ENCODE measurements at places on chromosomes 6 and 20.

DNA sequence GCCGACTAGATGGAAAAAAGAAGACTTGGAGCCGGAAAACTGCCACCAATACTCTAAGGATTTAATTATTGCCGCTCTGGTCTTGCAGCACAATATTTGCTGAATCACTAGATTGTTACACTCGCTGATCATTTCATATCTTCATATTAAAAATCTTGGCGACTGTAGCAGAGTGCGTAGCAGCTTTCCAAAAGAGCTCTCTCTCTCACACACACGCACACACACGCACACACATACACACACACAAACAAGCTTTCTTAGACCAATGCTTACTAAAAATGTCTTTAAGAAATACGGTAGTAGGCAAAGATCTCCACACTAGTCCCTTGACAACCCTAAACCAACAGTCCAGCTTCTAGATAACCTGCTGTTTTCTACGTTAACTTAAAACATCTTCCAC is 7.7 kb downstream of the GRIK2 start:
- no peak for DNase-seq

DNA sequence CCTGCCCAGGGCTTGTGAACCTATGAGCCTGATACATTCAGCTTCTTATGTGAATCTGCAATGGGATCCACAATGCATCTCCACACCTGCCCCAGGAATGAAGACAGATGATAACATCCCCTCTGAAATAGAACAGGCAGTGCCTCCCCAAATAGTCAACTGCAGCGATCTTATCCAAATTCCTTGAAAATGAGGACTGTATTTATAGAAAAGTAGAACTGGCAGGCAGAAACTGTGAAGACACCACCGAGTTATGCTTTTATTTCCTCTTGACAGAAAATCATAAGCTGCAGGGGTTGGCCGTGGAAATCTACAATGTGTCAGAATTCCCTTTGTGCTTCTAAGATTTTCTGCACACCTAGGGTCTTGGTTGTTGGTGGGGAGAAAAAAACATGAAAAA is 270.3 kb downstream of the TBC1D7 start:
- DNase-seq: no peak

DNA sequence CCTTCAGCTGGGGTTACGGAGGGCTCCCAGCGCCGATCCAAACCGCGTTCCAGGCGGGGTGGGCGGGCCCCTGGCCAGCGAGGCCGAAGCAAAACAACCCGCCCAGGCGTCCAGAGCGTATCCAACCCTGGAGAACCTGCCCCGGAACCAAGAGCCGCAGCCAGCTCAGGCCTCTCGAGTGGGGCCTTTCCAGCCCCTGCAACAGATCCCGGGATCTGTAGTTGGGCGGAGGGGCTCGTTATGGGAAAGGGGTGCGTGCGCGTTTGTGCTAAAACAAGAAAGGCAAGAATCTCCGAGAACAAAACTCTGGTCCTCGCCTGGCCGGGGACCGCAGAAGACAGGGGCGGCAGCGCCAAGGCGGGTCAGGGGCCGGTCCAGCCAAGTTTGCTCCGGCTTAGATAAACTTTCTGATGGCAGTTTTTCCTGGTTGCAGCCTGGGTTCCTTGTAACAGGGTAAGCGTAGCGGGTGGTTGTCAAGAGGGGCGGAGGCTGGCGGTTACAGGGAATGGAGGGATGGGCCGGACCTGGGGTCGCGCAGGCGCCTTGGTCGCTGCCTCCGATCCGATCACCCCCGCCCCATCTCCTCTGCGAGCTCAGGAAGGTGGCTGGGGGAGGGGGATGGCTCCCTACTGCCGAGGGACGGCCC is 448 bp upstream of the RIN2 start:
- no peak for DNase-seq

- no peak for DNase-seq
These were observed 995.3 kb downstream of the PHF3 start for GRCh38 chr6:64630901-64631300.

DNA sequence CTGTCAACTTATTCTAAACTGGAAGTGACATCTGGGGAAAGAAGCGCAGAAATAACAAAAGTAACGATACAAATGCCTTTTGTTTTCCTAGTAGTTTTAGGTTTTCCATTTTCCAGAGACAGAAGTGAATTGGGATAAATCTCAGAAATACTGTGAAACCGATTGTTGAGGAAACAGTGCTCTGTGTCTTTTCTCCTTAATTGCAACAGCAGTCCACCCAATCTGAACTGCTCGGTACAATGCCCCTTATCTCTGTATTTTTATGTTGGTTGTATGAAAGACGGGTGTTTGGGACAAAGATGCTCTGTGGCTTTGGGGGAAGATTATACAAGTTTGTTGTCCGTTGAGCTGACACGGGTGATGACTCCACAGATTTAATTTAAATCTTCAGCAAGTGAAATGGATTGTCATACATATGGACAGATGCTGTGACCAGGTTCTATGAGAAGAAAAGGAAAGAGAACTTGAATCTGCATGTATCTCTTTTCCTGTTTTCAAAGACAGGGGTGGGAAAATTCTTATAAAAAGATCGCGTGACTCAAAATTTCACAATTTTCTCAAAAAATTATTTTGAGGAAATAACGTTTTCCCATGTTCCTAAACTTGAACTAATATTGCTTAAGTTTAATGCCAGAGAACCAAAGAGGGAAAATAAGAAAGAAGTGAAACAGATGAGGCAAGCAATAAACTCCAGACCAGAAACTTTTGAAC is 41.2 kb downstream of the SASH1 start:
- no peak for DNase-seq

DNA sequence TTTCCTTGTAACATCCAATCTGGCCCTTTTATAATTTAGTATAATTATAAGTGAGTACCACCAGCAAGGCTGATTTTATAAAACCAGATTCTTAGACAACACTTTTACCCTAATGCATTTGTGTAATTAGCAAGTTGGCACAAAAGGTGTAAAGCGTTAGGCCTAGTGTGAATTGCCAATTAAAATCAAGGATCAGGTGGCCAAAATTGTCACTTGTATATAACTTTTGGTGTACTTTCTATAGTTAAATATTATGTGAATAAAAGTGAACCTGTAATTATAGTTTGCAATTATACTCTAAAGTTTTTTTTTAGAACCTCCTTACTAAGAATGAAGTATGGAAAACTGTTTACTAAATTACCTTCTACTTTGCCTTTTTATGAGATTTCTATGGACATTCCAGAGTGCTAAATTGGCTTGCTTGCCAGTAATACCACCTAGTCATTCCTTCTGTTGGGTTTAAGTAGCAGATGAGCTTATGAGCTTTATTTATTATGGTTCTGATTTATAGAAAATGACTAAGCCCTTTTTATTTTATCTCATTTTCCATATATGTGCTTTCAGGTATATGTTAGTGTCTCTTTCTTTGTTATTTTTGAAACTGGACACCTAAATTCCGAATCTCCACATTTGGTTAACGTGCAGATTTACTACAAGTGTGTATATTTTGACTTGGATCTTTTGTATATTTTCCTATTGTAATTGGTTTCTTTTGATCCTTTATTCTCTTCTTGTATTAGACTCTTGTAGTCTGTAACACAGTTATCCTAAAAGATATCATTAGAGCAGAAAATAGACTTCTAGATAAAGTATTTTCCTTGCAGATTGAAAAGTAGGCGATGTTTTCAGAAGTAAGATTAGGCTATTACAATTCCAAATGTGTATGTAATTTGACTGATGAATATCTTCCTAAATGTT is 3.9 kb downstream of the STXBP5 start:
- DNase-seq: no peak

DNA sequence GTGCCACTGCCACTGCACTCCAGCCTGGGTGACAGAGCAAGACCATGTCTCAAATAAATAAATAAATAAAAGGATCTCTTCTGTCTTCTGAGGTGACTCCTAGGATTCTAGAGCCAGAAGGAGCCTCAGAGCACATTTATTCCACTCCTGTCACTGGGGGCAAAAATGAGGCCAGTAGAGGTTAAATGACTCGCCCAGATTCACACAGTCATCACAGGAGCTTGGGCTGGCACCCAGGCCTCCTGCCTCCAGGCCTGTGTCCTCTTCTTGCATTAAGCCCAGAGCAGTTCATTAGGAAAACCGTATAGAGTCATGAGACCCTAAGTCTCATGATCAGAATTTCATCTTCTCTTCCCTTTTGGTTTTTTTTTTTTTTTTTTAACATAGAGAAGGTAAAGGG is 243.3 kb downstream of the NRN1 start:
- DNase-seq: no peak

GRCh38 chr20:58081846-58082245 is 146.6 kb downstream of the ANKRD60 start:
- DNase-seq: no peak
